ENCODE measurements at places on chromosomes 1 and 21.

GRCh38 chr1:212692774-212693644 is 6.6 kb downstream of the BATF3 start:
- no peak for DNase-seq

DNA sequence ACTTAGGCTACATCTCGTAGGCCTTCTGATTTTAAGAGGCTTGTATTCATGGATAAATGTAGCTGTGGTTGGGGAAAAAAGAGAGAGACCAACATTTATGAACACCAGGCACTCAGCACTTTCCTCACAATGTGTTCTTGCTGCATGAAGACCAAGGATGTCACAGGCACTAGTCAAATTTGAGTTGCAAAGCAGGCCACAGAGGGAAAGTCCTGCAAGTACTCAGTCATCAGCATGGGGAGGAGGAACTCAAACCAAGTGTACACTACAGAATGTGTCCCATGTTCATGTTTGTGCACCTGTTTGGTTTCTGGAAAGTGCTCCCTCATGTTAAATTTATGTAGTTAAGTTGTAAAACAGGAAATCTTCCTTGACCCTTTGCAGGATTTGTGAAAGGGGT is 8.7 kb upstream of the MAP3K7CL start:
- DNase-seq: no peak

DNA sequence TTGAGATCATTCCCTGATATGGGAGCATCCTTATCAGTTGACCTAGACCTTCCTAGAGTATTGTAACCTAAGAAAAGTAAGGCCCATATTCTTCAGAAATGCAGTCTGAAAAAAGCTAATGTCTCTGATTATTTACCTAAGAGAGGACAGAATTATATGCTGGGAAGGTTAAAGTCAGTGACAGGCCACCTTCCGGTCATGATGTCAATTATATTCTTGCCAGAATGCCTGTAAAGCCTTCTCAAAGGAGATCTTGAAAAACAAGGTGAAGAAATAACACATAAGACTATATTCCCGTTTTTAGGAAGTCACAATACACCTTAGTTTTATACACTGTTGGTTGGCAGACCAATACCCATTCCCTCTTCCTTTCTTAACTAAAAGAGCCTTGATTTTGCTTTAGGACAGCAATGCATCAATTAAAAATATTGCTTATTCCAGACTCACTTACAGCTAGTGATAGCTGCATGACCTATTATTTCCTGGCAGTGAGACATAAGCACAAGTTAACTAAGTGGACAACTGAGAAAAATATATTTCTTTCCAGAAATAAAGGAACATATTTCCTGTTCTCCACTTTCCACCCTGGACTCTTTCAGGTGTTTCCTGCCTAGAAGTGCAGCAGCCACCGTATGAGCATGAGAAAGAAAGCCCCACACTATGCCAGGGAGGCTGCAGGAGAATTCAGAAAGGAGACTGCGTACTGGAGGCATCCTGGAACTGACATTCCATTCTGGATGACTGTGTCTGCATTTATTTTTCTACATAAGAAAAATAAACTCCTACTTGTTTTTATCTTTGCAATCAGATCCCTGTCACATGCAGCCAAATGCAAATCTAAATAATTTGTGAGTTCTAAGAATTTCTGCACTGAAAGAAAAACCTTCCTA is 332.9 kb upstream of the PTBP2 start:
- DNase-seq: no peak

DNA sequence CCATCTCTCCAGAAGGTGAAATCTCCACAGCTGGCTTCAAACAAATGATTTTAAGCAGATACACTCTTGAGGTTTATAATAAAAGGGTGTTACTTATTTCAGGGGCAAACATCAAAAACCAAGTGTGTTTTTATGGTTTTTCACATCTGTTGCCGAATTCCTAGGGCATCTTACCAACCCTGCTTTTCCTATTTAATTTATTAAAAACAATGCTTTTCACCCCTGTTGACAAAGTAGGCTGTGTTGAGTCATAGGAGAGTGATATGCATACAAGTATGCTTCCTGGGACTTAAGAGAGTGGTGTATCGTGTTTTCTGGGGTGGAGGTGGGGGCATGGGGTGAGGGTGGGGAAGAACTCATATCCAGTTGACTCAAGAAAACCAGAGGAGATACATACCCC is 29.3 kb upstream of the IL20 start:
- DNase-seq: no peak

GRCh38 chr1:28118640-28119307 is 30.4 kb upstream of the EYA3 start:
- DNase-seq: no peak

Measured in stimulated activated CD8-positive, alpha-beta memory T cell treated with anti-CD3 and anti-CD28 coated beads, Interleukin-4, amount 100 ng/mL, for 4 hours (primary cell).